ENCODE measurements at places on chromosomes 2 and 18.

- DNase-seq, result no peak
Measured at GRCh38 chr2:23286758-23287704, 97.9 kb upstream of the KLHL29 start.

- no peak for DNase-seq
Measured at GRCh38 chr2:29726976-29727375, 194.4 kb downstream of the ALK start.

DNA sequence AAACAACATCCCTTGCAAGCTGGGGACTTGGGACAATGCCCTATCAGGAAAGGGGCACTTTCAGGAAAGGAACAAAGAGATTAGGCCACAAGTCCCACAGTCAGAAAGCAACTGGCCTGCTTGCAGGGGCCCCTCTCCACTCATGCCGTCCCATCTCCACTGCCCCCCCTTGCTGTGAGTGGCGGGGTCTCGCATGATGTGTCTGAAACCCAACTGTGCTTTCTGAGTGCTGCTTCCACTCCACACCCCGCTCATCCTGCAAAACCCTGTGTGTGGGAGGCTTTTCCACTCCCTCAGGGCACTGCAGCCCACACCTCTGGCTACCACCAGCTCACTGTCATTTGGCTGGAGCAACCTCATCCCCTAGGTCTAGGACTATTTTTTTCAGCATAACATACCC lies 7.9 kb downstream of the HS6ST1 start:
- no peak for DNase-seq

DNA sequence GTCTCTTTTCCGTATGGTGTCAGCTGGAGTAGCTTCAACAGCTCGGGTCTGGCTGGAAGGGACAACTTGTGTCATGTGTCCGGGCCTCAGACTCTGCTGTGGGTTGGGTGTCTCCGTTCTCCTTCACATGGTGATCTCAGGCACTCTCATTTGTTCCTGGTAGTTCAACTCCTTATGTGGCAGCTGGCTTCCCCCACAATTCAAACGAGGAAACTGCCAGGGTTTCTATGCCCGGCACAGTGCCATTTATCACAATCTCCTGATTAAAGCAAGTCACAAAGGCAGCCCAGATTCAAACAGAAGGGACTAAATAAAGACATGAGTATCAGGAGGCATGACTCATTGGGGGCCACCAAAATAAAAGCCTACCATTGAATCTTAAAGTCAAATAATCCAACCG lies 22.7 kb downstream of the MRO start:
- no peak for DNase-seq

GRCh38 chr2:239588451-239589269 lies 187.8 kb upstream of the HDAC4 start:
- DNase-seq, result no peak

DNA sequence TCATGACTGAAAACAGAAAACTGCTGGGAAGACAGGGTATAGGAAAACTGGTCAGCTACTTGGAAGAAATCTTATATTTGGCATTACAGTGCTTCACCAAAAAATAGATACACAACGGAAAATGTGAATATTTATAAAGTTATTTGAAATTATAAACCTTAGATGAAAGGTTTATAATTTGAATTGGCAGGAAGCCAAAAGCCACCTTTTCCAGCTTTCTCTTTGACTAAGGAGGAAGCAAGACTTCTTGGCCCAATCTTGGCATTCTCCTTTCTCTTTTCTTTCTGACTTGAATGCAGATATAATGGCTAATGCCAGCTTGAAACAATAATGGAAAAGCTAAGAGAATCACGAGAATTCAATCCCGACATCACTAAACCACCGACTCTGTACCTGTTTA lies 196.5 kb upstream of the PIK3C3 start:
- DNase-seq, result no peak

- DNase-seq, result no peak
Measured at GRCh38 chr2:160278101-160278878, 78.2 kb upstream of the ITGB6 start.

- DNase-seq, result no peak
Measured at GRCh38 chr2:156157670-156158069, 174.9 kb downstream of the NR4A2 start.

GRCh38 chr2:217440000-217440399 lies 562.8 kb downstream of the TNS1 start:
- DNase-seq, result no peak

DNA sequence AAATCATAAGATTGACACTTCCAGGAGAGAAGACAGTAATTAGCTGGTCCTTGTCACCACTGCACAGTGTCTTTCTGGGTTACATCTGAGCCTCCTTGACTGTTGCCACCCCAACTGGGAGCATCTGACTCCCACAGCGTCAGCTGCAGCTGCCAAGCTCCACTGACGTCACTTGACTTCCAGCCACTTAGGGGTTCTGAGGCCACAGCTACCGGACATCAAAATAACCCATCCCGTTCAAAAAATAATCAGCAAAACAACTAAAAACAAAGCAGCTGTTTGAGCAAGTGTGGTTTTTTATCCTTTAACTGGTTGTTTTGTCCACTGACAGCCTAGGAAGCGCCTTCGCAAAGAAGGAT lies 206.5 kb upstream of the AGAP1 start:
- DNase-seq, result no peak

GRCh38 chr18:8174771-8175170 lies 434.5 kb upstream of the RAB12 start:
- no peak for DNase-seq

GRCh38 chr2:236657215-236657614 lies 87.6 kb downstream of the ACKR3 start:
- DNase-seq, result no peak

DNA sequence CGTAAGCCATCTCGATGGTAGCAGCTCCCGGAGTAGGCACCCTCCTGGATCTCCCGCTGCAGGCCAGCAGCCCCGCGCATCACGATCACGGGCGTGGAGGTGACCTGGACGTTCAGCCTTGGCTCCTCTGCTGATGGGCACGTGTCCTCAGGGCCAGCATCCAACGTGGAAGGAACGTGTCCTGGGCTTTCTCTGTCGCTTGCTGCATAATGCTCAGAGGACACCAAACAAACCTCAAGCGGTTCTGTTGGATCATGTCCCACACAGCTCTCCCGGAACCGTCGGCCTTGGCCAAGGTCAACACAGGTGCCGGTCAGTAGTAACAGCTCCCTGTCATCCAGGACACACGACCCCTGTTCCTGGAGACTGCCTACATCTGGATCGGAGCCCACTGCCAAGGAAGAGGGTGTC lies 23.1 kb downstream of the PASK start:
- DNase-seq, result no peak

GRCh38 chr2:43448822-43449110 lies 147.1 kb downstream of the THADA start:
- DNase-seq, result no peak

Data from stimulated activated CD8-positive, alpha-beta memory T cell treated with anti-CD3 and anti-CD28 coated beads, Interleukin-7, amount 100 ng/mL, for 24 hours (primary cell).